WTC11 (cell line): ENCODE measurements at places on chromosomes 11 and 22.
A peak's percentile ranks its signal among the peaks of the same experiment; 100 is the strongest.

DNA sequence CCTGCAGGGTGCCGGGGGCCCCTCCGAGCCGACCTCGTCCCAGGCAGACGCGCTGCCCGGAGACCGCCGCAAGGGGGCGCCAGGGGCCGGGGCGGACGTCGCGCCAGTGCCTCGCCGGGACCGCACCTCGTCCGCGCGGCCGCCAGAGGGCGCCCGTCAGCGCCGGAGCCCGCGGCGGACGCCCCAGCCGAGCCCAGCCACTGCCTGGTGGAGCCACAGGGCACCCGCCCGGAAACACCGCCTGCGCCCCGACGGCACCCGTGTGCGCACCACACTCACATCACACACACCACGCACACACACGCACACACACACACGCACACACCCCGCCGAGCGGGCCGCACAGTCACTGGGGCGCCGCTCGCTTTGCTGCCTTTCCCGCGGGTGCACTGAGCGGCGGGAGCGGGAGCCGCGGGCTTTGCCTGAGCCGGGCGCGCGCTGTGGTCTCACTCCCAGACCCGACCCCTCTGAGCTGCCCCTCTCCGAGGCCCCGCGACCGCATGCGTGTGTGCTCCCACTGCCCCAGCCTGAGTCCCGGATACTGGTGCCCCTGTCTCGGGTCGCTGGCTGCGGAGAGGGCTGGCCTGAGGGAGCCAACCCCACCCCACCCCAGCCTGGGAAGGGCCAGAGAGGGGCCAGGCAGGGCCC, 449.3 kb downstream of the OPCML start:
- peak; percentile 86 for DNase-seq
- no peaks in the 10 kb centered on the region for H3K36me3 ChIP-seq
- peaks cover 31% of the 10 kb centered on the region for H3K4me1 ChIP-seq

- H3K27me3 ChIP-seq: peaks cover 9% of the 10 kb centered on the region
- H3K27ac ChIP-seq: no peak overlapping the region
- H3K4me3 ChIP-seq: peak overlapping the region; percentile 30
- H3K36me3 ChIP-seq: no peaks in the 10 kb centered on the region
- no peaks in the 10 kb centered on the region for H3K4me1 ChIP-seq
These were observed 72.0 kb downstream of the SLC5A12 start for GRCh38 chr11:26649884-26650283.

GRCh38 chr11:105838668-105839384, 183.2 kb downstream of the MSANTD4 start:
- no peak overlapping the region for H3K27ac ChIP-seq
- DNase-seq: no peak
- no peaks in the 10 kb centered on the region for H3K36me3 ChIP-seq
- no peaks in the 10 kb centered on the region for H3K4me1 ChIP-seq
- H3K27me3 ChIP-seq: no peaks in the 10 kb centered on the region
- no peak overlapping the region for H3K4me3 ChIP-seq

DNA sequence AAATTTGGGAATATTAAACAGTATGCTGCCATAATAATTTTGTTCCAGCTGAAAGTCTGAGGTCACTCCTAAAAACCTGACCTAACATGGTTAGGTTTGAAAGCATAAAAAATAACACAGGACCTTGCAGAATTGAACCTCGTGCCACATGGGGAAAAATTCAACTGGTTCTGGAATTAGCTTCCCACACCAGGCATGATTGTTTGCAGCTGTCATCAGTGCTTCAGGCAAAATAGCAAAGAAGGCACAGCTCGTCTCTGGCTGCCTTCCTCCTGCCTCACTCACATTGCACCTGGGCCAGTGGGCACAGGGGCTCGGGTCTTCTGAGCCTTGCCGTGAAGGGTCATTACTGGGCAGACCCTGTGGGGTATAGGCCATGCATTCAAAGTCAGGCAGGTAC, 153.8 kb upstream of the ARHGAP20 start:
- H3K27ac ChIP-seq: no peak overlapping the region
- H3K4me3 ChIP-seq: no peak overlapping the region
- H3K36me3 ChIP-seq: no peaks in the 10 kb centered on the region
- no peaks in the 10 kb centered on the region for H3K27me3 ChIP-seq

- peaks cover 21% of the 10 kb centered on the region for H3K4me1 ChIP-seq
- no peak overlapping the region for H3K27ac ChIP-seq
- H3K36me3 ChIP-seq: peaks cover 3% of the 10 kb centered on the region
These were observed 5.1 kb upstream of the SEPTIN3 start for GRCh38 chr22:41964112-41964491.

DNA sequence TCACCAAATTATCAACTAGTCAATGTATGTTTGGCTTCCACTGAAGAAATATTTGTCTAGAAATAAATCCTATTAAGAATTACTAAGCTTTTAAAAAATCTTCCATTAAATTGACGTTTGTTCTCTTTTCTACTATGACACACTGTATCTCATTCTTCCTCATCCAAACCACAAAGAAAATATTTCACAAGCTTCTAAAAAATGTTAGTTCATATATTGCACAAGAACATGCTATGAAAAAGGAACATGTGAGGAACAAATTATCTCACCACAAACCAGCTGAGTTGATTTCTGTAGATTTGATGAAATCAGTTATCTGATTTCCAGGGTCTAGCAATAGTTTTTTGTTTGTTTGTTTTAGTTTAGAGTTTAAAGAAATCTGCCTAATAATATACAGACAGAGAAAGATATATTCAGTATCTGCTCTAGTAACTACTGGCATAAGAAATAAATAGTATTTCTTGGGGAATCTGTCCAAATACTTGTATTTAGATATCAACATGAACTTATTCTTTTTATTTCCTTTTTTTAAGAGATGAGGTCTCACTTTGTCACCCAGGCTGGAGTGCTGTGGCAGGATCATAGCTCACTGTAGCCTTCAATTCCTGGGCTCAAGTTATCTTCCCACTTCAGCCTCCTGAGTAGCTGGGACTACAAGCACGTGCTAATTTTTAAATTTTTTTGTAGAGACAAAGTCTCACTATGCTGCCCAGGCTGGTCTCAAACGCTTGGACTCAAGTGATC, 161.7 kb downstream of the ATG16L2 start:
- no peak overlapping the region for H3K4me3 ChIP-seq
- no peak for DNase-seq
- no peak overlapping the region for H3K27ac ChIP-seq
- H3K4me1 ChIP-seq: no peaks in the 10 kb centered on the region
- no peaks in the 10 kb centered on the region for H3K27me3 ChIP-seq

DNA sequence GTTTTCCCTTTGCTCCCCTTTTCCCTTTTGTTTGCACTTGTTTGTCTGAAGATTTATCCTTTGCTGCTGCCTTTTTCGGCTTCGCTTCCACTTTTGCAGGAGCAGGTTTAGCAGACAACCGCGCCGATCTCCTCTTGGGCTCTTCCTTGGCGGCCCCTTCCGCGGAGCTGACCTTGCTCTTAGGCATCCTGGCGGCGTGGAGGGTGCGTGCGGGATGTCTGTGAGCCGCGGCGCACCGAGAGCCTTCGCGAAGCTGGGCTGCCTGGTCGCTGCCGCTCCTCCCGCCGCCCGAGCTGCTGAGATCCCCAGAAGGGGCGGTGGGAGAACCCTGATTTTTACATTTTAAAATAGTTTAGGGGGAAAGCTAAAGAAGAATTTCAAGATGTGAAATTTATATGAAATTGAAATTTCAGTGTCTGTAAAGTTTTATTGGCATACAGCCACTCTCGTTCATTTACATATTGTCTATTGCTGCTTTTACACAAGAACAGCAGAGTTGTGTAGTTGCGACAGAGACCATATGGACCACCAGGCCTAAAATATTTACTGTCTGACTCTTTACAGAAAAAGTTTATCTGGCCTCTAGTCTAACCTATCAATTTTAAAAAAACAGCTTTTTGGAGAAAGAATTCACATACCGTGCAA, 105.2 kb upstream of the RRM1 start:
- H3K4me1 ChIP-seq: peaks cover 7% of the 10 kb centered on the region
- peak; percentile 62 for DNase-seq
- H3K36me3 ChIP-seq: peaks cover 9% of the 10 kb centered on the region
- H3K4me3 ChIP-seq: peak overlapping the region; percentile 58
- H3K27ac ChIP-seq: no peak overlapping the region

GRCh38 chr11:130150790-130151189, 8.8 kb upstream of the ST14 start:
- peaks cover 22% of the 10 kb centered on the region for H3K4me1 ChIP-seq
- no peak for DNase-seq
- H3K36me3 ChIP-seq: peaks cover 7% of the 10 kb centered on the region
- no peak overlapping the region for H3K4me3 ChIP-seq

- H3K4me1 ChIP-seq: peaks cover 14% of the 10 kb centered on the region
- H3K36me3 ChIP-seq: no peaks in the 10 kb centered on the region
- no peak overlapping the region for H3K4me3 ChIP-seq
- H3K27ac ChIP-seq: no peak overlapping the region; the same call in 1 of the 2 replicates
- H3K27me3 ChIP-seq: no peaks in the 10 kb centered on the region
These were observed 29.1 kb downstream of the ST3GAL4 start for GRCh38 chr11:126384449-126385070.

GRCh38 chr22:38429499-38430068, 25.4 kb downstream of the KCNJ4 start:
- no peak overlapping the region for H3K4me3 ChIP-seq
- no peaks in the 10 kb centered on the region for H3K27me3 ChIP-seq
- no peaks in the 10 kb centered on the region for H3K36me3 ChIP-seq
- no peak overlapping the region for H3K27ac ChIP-seq
- H3K4me1 ChIP-seq: no peaks in the 10 kb centered on the region

GRCh38 chr11:12473381-12473780, 96.0 kb downstream of the PARVA start:
- no peaks in the 10 kb centered on the region for H3K36me3 ChIP-seq
- no peak overlapping the region for H3K4me3 ChIP-seq
- no peak overlapping the region for H3K27ac ChIP-seq
- H3K27me3 ChIP-seq: no peaks in the 10 kb centered on the region

DNA sequence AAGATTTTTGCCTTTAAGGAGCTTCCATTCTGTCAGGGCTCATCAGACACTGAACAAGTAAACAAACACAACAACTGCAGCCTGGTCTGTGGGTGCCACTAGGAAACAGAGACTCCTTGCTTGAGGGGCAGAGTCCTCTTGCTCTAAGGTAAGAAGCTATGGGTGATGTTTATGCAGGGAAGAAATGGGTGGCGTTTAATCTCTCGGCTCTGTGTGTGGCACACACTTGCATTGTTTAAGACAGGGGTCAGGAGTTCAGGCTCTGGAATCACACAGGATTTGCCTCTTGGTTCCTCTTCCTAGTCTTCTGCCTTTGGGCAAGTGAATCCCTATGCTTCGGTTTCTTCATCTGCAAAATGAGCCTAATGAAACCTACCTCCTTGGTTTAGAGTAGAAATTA, 90.3 kb downstream of the PRR5L start:
- no peaks in the 10 kb centered on the region; the same call in 1 of the 2 replicates for H3K27me3 ChIP-seq
- no peak overlapping the region for H3K27ac ChIP-seq
- no peaks in the 10 kb centered on the region for H3K36me3 ChIP-seq
- no peak for DNase-seq
- H3K4me3 ChIP-seq: no peak overlapping the region
- H3K4me1 ChIP-seq: 0 out of 2 replicates have a peak, but pooled peaks cover 2% of the 10 kb centered on the region

GRCh38 chr22:43478621-43479300, 66.9 kb downstream of the MPPED1 start:
- H3K4me3 ChIP-seq: no peak overlapping the region
- no peaks in the 10 kb centered on the region for H3K36me3 ChIP-seq
- H3K4me1 ChIP-seq: peaks cover 13% of the 10 kb centered on the region
- no peak for DNase-seq
- no peak overlapping the region for H3K27ac ChIP-seq

- H3K4me3 ChIP-seq: no peak overlapping the region
- no peaks in the 10 kb centered on the region for H3K36me3 ChIP-seq
- DNase-seq: no peak
- peaks cover 17% of the 10 kb centered on the region for H3K4me1 ChIP-seq
- peaks cover 13% of the 10 kb centered on the region for H3K27me3 ChIP-seq
These were observed 66.2 kb downstream of the CADM1 start for GRCh38 chr11:115437902-115438575.

DNA sequence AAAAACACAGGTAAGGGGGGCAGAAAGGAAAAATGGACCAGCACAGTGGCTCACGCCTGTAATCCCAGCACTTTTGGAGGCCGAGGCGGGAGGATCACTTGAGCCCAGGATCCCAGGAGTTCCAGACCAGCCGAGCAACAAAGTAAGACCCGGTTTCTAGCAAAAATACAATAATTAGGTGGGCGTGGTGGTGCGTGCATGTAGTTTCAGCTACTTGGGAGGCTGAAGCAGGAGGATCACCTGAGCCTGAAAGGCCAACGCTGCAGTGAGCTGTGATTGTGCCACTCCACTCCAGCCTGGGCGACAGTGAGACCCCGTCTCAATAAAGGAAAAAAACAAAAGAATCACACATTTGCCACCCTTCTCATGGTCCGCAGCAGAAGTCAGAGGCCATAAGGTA, 519.4 kb downstream of the BRD1 start:
- no peaks in the 10 kb centered on the region for H3K4me1 ChIP-seq
- H3K27me3 ChIP-seq: no peaks in the 10 kb centered on the region; the same call in 1 of the 2 replicates
- H3K36me3 ChIP-seq: no peaks in the 10 kb centered on the region
- H3K4me3 ChIP-seq: no peak overlapping the region

DNA sequence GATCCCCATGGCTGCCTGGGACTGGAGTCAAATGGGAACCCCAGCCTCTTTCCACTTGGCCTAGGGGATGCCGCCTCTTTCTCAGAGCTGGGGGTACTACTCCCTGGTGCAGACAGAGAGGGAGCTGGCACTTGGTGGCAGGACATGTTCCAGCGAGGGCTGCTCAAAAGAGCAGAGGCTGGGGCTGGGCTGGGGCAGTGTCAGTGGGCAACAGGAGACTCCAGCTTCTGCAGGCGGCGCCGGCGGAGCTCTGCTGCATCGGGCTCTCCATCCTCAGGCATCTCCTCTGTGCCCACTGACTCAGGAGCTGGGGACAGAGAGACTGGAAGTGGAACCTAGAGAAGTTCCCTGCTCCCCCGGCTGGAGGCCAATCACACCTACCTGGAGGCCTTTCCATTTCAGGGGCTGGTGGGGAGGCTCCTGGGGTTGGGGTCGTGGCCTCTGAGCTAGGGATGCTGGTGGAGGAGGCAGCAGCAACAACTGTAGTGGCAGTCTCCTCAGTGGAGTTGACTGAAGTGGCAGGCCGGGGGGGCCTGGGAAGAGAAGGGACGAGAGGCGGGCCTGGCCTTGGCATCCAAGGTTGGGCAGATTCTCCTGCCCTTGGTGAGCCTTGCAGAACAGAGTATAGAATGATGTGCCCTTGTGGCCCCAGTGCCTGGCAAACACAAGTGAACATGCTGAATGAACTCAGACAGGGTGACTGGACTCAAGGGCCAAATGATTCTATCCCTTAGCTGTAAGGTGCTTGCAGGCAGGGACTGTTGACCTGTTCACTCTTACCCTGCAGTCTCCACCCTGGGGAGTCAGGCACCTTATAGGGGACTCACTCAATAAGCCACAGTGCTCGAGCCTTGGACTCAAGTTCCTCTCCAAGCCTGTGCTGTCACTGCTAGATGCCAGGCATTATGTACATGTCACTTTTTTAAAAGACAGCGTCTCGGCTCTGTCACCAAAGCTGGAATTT, 5.9 kb downstream of the SYVN1 start:
- DNase-seq: no peak
- H3K27ac ChIP-seq: no peak overlapping the region
- no peak overlapping the region for H3K4me3 ChIP-seq
- H3K36me3 ChIP-seq: peaks cover 37% of the 10 kb centered on the region
